Endothelial cell (in vitro differentiated cells): ENCODE measurements at places on chromosomes 1 and 21.

DNA sequence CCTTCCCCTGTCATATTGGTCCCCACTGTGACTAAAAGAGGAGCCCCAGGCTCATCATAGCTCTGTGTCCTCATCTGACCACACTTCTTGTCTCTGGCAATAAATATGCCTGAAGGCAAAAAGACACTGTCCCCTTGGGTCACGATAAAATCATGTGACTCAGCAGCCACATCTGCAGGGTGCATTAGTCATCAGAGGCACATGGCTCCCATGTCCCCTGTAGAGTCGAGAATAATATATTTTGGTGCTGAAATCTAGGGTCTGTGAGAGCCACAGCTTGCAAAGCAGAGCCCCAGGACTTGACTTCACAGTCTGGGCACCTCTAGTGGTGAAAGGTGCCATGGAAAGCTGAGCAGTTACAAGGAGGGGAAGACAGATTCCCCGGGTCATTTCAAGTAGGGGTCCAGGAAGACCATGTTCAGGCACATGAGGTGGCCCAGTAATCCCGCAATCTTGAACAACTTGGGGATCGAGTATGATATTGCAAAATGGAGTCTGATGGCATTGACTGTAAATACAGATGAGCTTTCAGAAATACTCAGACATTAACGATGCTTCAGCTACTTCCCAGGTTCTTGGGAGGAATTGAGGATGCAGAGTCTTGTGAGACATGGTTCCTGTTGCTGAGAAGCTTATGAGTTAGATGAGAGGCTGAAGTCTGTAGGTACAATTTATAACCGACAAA, 68.6 kb downstream of the SLC35F3 start:
- DNase-seq, result no peak

GRCh38 chr1:87735750-87736149, 407.1 kb downstream of the LMO4 start:
- no peak for DNase-seq

- DNase-seq, result no peak
These were observed 57.6 kb downstream of the MAN1C1 start for GRCh38 chr1:25673962-25674806.

DNA sequence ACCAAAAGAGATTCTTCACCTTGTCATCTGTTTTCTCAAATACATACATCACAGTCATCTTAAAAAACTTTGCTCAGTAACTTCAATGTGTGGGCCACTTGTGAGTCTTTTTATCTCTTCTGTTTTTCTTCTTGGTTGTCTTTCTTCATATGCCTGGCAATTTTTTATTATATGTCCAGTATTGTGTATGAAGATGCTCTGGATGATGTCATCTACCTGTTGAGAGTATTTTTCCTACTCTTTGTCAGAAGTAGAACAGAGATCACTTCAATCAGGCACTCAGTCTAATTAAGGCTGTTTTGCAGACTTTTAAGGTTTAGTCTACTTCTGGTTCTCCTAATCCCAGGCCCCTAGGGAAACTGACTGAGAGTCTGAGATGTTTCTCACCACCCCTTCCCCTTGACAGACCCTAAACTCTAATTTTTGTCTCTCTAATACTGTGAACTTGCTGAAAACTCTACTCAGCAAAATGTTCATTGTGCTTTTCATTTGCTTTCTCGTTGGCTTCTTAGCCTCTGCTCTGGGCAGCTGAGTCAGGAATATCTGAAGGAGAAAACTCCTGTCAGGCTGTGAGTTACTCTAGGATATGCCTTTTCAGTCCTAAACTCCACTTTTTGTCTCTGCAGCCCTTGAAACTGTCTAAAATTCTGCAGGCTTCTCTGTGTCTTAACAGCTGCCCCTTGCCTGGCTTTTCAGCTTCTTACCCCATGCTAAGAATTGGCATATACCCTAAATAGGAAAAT, 33.0 kb upstream of the DNAJC6 start:
- DNase-seq, result no peak

- DNase-seq, result no peak
These were observed 492.8 kb downstream of the CAMTA1 start for GRCh38 chr1:7278045-7278444.

DNA sequence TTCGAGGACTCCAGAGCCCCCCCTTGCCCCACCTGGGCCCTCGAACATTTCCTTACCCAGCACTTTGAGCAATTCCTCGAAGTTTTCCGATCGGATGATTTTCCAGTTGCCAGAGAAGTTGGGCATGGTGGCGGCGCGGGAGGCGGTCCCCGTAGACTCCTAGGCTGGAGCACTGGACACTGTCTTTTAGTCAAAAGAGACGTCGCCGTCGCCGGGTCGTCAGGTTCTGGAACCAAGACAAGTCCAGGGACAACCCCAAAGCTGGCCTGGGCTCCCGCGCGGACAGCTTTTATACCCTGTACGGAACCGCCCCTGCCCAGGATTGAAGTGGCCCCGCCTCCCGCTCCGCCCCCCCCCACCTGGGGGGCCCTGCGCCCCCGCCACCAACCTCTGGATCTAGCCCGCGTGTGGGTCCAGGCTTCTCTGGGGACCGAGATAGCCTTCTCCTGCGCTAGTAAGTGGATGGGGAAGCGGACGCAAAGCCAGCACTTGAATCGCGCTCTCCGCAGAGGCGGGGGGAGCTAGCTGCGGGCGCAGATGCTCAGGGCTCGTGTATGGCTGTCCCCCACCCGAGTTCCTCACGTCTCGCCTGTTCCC, at the start of gene CRABP2:
Gene CRABP2, minus strand, starts transcription at position 263 of the 597 bp plus-strand sequence. Its CDS starts 137 bp downstream, at position 126.
- DNase-seq, result peak; percentile 29

GRCh38 chr1:1132956-1133750, 17.3 kb upstream of the C1orf159 start:
- DNase-seq, result no peak

GRCh38 chr21:36909901-36910561, 56.4 kb downstream of the HLCS start:
- no peak for DNase-seq

- no peak for DNase-seq
These were observed 30.9 kb upstream of the NBL1 start for GRCh38 chr1:19613171-19613703.

DNA sequence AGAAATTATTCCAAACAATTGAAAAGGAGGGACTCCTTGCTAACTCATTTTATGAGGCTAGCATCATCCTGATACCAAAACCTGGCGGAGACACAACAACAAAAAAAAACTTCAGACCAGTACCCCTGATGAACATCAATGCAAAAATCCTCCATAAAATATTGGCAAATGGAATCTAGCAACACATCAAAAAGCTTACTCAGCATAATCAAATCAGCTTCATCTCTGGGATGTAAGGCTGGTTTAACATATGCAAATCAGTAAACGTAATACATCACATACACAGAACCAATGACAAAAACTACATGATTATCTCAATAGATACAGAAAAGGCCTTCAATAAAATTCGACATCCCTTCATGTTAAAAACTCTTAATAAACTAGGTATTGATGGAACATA, 440.1 kb downstream of the NUF2 start:
- no peak for DNase-seq

DNA sequence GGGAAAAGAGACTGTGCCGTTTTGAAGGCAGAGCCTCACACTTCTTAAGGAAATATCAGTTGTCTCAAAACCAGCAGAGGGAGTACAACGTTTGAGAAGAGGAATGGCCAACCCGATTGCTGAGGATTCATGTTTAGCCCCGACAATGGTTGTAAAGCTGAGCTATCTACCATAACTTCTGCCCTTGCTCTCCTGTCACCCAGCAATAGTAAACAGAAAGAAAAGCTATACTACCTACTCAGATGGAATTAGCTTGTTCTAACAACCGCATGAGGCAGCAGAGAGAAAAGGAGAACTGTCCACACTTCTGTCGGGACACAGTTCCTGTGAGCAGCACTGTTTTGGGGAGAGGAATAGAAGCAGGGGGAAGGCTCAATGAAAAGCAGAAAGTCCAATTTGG, 91.2 kb downstream of the SLC45A1 start:
- no peak for DNase-seq

DNA sequence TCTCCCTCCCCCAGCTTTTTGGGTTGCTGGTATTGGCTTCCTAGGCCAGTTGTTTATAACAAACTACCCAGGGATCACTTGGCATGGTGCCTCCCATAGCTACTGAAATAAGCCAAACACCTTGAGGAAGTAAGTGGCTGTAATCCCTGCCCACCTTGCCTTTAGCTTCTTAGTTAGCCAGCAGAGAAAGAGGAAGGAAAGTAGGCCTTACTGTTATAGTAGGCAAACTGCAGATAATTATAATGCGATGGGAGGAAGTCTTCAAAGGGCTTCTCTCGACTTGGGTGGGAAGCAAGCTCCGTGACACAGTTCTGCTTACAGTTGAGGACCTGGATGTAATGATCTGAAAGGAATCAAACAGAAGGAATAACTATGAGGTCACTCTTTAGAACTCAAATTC, 8.2 kb downstream of the P3H1 start:
- no peak for DNase-seq

DNA sequence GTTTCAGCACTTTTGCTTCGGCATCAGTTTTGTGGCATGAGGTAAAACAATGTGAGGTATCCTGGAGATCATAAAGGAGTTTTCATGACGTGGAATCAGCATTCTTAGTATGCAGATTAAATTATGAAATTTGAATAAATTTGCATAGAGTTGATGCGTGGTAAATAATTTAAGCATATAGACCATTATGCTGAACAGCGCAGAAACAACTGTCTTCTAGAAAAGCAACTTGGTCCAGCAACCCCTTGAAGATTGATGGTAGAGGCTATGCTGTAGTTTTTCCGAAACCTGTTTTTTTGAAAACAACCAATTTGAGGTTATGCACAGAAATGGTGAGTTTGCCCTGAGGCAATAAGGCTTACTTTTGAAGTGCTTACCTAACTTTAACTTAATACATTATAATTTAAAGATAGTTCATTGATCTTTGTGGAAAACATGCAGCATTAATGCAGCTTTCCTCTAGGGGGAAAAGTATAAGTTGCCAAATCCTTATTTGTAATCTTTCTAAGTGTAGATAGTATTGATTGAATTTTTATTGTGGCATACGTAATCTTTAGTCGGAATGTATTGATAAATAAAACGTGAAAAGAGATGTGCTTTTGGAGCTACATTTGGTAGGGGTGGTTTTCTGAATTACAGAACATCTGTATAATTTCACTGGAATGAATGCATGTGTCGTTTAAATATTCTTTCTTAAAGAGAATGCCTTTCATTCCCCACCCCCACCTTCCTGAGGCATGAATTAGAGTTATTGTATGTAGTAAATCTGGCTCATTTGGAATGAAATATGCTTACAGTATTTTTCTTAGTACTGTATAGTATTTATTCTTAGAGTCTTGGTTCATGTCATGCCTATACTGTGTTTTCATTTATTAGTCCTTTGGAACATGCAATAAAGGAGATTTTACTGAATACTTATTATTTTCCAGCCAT, 3.8 kb downstream of the PRDM2 start:
- DNase-seq, result no peak
